Fibroblast of pulmonary artery (primary cell): ENCODE measurements at places on chromosomes 7 and 10.

DNA sequence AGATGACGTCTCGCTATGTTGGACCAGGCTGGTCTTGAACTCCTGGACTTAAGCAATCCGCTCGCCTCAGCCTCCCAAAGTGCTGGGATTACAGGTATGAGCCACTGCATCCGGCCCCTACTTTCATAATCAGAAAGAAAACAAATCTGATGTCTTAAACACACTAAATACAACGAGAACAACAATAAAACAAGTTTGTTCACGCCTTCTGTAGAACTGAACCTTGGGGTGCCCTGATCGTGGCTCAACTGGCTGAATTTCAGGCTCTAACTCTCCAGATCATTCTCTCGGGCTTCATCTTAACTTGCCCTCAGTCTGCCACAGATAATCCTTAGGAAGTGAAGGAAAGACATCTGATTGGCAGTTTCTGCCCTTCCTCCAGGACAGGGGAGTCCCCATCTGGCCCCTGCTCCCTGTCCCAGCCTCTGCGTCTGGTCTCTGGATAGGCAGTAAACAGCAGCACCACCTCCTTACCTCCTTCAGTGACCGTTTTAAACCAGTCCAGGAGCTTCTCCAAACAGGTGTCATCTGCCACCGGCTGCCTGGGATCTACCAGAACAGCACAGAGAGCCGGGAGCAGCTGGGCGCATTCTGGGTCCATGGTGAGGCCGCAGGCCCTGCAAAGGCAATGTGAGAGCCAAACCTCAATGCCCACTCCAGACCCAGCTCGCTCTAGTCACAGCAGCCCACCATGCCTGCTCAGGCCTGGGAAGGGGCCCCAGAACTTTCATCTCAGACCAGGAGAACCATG lies 1.3 kb downstream of the BRAT1 start:
- DNase-seq: no peak

GRCh38 chr10:1185911-1186682 lies 129.9 kb downstream of the WDR37 start:
- no peak for DNase-seq

- no peak for DNase-seq
Measured at GRCh38 chr10:111063471-111063870, 13.4 kb upstream of the ADRA2A start.

GRCh38 chr10:67760272-67760671 lies 64.3 kb upstream of the CTNNA3 start:
- DNase-seq: no peak

DNA sequence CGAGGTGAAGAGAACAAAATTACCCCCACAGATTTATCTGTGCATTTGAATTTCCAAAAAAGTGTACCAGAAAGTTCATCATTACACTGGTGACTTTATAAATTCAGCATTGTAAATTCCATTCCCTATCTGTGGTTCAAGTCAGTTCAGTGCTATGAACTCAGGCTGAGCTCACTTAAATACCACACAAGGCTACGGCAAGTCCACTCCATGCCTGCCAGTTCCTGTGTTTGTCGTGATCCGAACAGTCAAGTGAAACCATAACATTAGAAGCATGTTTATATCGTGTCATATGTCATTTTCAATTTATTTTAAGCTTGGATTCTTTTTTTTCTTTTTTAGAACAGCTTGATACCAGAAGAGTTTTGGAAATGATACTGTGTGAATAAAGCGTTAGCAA lies 14.8 kb downstream of the MBL2 start:
- no peak for DNase-seq

DNA sequence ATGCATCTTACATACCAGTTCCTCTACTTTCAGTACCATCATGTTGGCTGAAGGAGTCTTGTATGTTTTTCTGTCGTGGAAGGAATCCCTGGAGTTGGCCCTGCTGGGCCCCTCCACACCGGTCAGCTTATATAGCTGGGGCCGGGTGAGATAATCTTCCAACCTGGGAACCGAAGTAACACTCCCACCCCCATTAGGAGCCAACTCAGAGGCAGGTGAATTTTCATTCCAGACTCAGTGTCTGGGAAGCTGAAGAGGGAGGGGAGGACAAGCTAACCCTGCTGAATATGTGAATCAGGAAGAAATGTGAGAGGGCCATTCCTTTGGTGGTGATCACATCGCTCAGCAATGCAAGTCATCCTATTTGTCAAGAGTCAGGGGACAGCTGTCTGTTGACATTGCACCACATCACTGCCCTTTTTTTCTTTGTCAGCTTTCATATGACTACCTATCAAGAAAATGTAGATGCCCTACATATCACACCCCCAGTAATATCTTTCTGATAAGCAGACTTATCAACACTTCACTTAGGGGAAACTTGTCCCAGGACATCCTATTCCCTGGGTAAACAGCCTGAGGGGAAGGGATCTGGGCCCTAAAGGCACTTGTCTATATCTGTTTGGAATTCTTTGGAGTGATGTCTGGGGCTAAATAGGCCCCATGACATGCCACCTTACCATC lies at the start of gene ANKRD1:
TSS of gene ANKRD1 (minus strand) at position 102 of the 681 bp plus-strand sequence. CDS start at position 42, 60 bp downstream.
- DNase-seq: peak; percentile 87

- DNase-seq: no peak
Measured at GRCh38 chr7:151273651-151274390, 25.3 kb upstream of the SMARCD3 start.

- DNase-seq: no peak
Measured at GRCh38 chr10:31725436-31725835, 203.2 kb downstream of the ARHGAP12 start.

DNA sequence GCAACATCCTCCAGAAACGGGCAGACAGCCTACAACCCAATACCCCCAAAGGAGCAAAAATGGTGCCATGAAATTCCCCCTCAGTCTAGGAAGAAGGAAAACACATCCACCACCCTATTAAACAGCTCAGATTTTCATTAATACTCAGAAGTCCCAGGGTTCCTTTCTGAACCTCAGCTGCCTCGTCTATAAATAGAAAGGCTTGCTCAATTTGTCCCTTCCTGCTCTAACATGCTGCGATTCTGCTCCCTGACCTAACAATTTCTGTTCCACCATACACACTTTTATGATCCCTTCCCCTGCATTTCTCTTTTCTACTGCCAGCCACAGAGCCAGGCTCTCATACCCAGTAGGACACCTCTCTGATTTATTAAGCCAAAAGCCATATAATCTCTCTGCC lies 68.1 kb downstream of the MTERF1 start:
- no peak for DNase-seq

DNA sequence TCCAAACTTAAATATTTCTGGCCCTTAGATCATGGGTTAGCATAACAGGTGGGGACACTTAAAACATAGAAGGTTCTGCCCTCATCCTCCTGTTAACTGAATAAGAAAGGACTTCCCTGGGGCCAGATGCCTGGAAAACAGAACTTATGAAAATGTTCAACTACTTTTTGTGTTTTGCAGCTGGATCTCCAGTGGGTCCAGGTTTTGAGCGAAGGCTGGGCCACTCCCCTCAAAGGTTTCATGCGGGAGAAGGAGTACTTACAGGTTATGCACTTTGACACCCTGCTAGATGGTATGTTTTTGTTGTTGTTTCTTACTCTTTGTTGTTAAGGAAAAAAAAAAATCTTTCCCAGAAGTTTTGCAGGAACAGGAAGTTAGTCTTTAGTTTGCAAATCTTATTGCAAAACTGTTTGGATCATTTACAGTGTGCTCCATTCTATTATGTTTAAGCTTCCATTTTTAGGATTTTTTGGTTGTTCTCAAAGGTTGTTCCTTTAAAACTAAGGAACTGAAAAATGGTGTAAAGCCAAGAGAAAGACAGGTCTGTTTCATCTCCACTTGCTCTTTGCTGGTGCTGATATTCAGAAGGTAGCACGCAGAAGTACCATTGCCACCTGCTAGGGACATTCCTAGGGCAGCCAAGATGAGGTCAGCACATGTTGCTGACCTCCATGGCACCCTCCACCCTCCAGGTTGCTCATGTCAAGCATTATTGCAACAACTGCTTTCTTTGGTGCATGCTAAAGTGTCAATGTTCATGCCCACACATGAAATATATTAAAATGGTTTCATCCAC lies 56.1 kb downstream of the PAPSS2 start:
- DNase-seq: peak; percentile 67
